ENCODE measurements at places on chromosomes 7 and 10.

GRCh38 chr7:42588876-42589275 is 323.0 kb downstream of the C7orf25 start:
- no peak for DNase-seq

DNA sequence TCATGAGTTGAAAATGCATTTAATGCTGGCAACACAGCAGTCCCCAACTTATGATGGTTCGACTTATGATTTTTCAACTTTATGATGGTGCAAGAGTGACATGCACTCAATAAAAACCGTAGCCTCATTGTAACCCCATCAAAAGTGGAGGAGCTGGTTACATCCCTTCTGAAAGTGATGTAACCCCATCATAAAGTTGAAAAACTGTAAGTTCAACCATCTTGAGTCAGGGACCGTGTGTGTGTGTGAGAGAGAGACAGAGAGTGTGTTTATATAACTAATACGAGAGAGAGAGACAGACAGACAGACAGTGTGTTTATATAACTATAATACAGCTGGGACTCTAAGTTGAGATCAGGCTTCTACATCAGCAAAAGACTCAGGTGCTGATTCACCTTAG is 21.0 kb downstream of the ANXA11 start:
- DNase-seq = no peak

DNA sequence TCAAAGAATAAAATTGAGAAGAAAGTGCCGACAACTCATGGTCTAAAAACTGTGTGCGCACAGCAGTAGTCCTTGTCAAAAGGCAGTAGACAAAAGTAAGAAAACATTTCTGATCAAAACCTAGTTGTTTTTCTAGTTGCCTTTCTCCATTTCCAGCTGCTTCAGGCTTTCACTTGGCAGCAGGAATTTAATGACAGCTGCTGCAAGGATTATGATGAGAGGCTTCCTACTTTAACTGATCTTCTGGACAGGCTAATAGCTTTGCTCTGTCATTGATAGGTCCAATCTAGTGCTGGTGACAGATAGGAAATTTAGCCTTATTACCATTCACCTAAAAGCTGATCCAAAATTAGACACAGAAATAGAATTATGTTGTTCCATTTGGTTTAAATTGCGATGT is 110.7 kb upstream of the SEMA3C start:
- no peak for DNase-seq

GRCh38 chr7:42572056-42572455 is 335.0 kb upstream of the GLI3 start:
- DNase-seq = no peak

- no peak for DNase-seq
Measured at GRCh38 chr10:102720337-102720736, 5.9 kb downstream of the SFXN2 start.

DNA sequence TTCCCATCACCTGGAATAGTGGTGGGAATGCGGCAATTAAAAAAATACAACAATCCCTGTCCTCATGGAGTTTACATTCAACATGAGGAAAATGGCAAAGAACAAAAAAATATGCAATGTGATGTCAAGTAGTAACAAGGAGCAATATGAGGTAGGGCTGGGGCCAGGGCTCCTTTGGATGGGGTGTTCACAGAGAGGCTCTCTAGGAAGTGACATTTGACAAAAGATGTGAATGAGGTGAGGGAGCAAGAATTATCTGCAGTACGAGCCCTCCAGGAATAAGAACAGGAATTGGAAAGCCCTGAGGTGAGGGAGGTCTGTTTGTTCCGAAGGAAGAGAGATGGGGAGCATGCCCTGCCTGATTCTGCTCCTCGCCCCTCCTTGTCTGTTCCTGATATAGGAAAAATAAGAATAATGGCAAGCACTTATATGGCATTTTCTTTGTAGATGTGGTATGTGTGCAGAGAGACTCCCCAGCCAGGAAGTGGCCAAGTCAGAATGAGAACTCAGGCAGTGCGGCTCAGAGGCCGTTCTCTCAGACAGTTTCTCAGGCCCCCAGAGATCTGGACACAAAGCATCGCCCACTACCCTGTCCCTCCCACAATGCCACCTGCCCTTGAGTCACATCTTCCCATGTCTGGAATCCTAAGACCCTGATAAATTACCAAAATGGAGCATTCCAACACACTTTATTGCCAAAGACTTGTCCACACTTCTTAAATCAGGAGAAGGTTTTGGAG is 105.6 kb downstream of the APBB1IP start:
- no peak for DNase-seq

GRCh38 chr7:16647435-16647960 is 1.5 kb downstream of the BZW2 start:
- no peak for DNase-seq

DNA sequence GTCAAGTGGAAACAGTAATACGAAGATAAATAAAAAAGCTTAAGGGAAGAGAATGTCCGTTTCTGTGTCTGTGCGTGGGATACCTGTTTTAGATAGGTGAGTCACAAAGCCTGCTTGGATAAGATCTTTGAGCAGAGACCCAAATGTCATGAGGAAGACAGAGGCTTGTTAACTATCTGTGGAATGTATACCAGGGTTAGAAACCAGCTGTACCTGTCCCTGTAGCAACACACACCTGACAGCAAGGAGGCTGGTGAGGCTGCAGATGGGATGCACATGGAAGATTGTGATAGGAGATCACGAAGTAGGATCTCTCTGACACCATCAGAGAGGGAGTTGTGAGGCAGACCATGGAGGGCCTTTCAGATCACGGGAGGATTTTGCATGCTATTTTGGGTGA is 105.3 kb downstream of the ARHGAP21 start:
- DNase-seq = peak; percentile 57

DNA sequence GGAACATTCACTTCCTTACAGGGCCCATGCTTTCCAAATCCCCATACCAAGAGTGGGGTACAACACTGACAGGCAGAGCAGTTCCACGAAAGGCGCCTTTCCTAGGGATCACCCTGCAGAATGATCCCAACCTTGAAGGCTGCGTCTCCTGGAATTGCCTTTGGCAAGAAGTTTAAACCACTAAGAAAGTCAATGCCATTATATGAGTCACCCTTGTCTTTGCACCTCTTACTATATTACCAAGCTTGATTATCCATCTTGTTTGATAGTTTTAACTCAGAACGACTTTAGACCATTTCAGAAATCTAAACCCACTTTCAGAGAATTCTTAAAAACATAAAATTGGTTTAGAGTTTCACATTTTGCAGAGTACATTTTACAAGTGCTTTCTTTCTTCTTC is 282.1 kb downstream of the ARHGAP12 start:
- DNase-seq = no peak

- no peak for DNase-seq
Measured at GRCh38 chr10:62185919-62186692, 82.5 kb downstream of the RTKN2 start.

DNA sequence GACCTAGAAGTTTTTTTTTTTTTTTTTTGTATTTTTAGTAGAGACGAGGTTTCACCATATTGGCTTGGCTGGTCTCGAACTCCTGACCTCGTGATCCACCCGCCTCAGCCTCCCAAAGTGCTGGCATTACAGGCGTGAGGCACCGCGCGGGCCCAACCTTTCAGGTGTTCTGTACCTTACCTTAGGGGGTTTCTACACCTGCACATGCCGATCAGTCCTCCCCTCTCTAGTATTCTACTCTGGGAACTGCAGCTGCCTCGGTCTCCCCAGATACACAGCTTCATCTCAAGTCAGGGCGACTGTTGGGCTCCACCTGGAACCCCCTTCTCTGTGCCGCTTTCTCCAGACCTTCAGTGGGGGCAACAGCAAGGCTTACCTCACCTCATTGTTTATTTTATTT is 79.9 kb downstream of the TACC2 start:
- no peak for DNase-seq

DNA sequence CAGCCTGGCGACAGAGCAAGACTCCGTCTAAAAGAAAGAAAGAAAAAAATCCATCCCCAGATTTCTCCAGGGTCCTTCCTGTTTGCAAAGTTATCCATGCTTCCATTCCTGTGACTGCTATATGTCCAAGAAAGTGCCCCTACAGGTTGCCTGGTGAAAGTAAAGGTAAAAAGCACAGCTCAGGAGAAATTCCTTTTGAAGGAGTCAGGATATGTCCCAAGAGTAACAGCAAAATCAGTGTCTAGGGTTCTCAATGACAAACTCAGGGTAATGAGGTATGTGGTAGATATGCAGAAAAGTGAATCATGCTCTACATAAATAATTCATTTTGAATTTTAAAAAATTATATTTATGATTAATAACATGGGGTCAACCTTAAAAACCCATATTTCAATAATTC is 91.5 kb downstream of the CTTNBP2 start:
- DNase-seq = no peak

DNA sequence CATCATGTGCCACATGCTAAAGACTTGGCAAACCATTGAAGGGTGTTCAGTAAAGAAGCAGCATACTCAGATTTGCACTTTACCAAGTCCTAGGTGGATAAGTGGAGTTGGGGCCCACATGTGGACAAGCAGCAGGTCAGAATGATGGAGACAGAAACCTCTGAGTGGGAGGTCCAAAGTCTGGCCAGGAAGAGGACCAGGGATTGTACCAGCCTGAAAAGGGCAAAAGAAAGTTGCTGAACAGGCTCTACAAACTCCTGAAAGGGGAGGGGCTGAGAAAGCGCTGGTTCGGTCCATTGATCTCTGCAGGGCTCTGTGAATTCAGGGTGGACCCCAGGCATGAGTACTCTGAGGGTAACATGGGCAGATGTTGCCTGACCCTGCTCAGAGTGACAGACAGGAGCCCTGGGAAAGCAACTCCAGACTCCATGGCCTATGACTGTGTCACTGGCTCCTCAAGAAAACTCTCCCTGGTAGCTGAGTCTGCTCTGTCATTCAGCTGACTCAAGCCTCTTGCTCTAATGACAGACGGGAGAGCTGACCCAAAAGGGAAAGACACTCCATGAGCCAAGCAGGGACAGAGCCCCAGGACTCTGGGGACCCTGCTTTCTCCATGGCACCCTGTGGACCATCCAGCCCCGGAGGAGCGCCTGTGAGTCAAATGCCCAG is 68.5 kb downstream of the TBXAS1 start:
- no peak for DNase-seq

DNA sequence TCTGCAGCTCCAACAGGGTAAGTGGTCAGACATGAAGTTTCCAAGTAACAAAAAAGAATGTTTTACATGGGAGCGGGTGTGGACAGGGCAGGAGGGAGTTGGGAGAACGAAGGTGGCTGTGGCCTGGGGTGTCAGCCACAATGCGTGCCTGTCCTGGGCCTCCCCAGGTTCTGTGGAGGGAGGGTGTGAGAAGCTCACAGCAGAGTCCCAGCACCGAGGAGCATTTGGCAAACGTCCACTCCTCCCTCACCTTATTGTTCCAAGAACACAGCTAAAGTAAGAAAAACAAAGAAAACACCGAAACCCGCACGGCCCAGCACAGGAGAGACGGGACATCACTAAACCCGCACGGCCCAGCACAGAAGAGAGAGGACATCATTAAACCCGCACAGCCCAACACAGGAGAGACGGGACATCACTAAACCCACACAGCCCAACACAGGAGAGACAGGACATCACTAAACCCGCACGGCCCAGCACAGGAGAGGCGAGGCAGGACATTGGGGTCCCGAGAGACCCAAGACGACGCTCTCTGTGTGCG is 226.4 kb downstream of the MAD1L1 start:
- no peak for DNase-seq

All from epithelial cell of prostate (primary cell).